Common myeloid progenitor, CD34-positive (primary cell): ENCODE measurements at places on chromosomes 5 and 9.

- DNase-seq = no peak
These were observed 45.6 kb downstream of the COL15A1 start for GRCh38 chr9:98989036-98990000.

DNA sequence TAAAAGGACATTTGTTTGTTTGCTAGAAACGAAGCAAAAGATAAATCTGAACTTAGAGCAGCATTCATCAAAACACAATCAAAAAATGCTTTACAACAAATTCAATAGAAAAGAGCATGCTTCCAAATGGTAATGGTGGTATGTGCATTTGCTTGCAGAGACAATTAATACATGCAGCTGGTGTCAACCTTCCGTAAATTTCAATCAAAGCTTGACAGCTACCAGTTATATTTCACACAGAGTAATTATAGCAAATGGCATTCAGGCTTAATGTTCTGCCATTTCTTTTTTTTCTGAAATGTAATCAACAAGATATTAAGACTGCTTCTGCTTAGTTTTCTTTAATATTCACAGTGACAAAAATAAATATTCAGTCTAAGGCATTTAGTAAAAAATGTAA is 90.6 kb downstream of the AUH start:
- DNase-seq = no peak

- no peak for DNase-seq
These were observed 55.2 kb upstream of the TMEM215 start for GRCh38 chr9:32728181-32728580.

GRCh38 chr5:111124793-111125192 is 32.6 kb downstream of the WDR36 start:
- no peak for DNase-seq

DNA sequence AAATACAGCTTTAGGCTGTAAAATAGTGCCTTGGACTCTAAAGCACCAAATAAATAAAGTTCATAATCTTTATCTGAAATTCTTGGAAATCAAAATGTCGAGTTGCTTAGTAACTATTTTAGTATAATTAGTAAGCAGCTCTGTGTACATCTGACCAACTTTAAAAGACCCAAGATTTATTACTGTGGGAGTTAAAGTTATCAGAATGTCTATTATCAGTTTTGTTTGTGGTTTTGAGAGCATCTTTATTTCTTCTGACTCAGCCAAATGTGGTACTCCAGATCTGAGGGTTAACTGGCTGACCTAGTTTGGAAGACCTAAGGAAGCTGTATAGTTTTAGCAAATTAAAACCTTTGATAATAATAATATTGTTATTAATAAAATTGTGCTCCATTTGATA is 81.2 kb downstream of the PRLR start:
- DNase-seq = no peak

GRCh38 chr5:9707732-9708462 is 77.7 kb upstream of the TAS2R1 start:
- DNase-seq = no peak

- no peak for DNase-seq
These were observed 1.5 kb downstream of the MPDZ start for GRCh38 chr9:13278023-13278367.

- DNase-seq = no peak
These were observed 15.6 kb downstream of the GFRA3 start for GRCh38 chr5:138258704-138259292.

GRCh38 chr5:39199335-39199734 is 20.0 kb downstream of the FYB1 start:
- DNase-seq = no peak

DNA sequence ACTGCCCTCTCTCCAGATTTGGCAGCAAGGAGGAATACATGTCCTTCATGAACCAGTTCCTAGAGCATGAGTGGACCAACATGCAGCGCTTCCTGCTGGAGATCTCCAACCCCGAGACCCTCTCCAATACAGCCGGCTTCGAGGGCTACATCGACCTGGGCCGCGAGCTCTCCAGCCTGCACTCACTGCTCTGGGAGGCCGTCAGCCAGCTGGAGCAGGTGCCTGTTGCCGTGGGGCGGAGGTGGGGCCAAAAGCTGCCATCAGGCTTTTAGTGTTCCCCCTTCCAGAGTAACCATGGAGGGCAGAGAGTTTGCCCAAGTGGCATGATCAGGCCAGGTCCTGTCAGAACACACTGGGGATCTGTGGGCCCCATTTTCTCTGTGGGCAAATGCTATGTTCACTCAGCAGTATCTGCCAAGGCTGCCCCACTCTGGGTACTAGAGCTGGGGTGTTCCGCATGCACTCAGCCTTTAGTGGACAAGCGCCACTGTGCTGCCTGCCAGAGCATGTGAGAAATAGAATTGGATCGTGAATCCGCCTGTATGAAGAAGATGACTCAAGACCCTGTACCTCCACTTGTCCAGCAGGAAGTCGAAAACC is 117.1 kb downstream of the DAB2IP start:
- DNase-seq = no peak

DNA sequence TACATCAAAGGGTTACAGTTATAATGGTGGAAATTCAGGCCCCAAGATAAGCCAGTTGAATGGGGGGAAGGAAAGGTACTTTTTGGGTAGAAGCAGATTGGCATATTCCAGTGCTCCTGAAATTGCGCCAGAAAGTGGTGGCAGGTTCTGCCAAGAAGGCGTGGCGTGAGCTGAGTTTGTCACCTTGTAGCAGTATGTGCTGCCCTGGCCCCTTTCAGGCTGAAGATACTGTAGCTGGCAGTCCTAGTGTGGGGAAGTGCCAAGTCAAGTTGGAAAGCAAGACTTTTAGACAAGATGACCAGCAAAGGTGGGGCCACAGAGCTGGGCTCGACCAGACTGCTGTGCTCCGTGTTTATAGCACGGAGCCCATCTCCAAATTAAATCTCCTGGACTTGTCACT is 133.6 kb upstream of the GLRA1 start:
- no peak for DNase-seq

GRCh38 chr9:20178197-20178596 is 389.4 kb upstream of the SLC24A2 start:
- no peak for DNase-seq

- DNase-seq = no peak
These were observed 83.3 kb downstream of the ZNF354C start for GRCh38 chr5:179143446-179143845.

GRCh38 chr9:99259231-99259918 is 37.3 kb downstream of the SEC61B start:
- DNase-seq = peak; percentile 36

GRCh38 chr9:130997925-130998596 is 10.9 kb upstream of the LAMC3 start:
- DNase-seq = peak; percentile 58

GRCh38 chr5:58294598-58295305 is 165.1 kb downstream of the PLK2 start:
- peak; percentile 89 for DNase-seq

DNA sequence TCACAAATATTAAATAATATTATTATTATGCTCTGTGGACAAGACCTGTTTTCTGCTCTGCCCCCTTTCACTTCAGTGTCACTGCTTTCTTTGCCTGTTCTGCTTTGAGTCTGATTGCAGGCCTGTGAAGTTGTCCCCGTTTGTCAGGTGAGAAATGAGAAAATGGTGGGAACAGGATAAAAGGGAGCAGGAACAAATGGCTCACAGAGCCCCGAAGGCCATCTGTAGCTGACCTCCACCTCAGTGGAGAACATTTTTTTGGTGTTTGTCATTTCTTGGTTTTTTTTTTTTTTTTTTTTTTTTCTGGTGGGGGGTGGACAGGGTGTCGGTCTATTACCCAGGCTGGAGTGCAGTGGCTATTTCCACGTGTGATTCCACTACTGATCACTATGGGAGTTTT is 13.2 kb upstream of the S100Z start:
- DNase-seq = no peak

DNA sequence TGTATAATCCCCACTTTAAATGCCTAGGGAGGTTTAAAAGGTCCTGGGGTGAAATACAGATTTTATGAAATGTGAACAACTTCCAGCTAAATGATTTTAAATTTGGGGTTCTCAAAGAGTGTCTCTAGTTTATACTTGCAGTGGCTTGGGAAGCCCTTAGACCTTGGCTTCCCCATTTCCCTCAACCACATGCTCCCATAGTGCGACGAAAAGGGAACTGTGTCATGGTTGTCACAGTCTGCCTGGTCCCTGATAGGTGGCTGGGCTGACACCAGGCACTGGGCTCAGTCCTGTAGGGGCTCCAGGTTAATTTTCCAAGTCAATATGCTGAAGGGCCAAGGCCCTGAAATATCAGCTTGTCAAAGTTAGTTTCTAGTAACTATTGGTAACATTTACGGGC is 10.4 kb upstream of the CXCL14 start:
- no peak for DNase-seq
